Activated T-helper 17 cell treated with anti-CD3 and anti-CD28 coated beads, Interleukin-2, amount 50 U/mL, for 72 hours (primary cell): ENCODE measurements at places on chromosomes 2 and 18. TPM values are rescaled to one million over a fixed set of nuclear protein-coding genes. Genes with fewer than 3 reads are reported as not detected.

The RAB10 gene
- total RNA-seq: 107 TPM

The CCT4 gene
- 369 TPM for total RNA-seq

The UPP2 gene
- not detected for total RNA-seq

The SCN3A gene
- total RNA-seq: not detected

The LIPG gene
- total RNA-seq: not detected

The SCYGR4 gene
- not detected for total RNA-seq

The LCT gene
- 0.45 TPM for total RNA-seq

The SAG gene
- total RNA-seq: 0.04 TPM

The SNED1 gene
- 3.0 TPM for total RNA-seq

DNA sequence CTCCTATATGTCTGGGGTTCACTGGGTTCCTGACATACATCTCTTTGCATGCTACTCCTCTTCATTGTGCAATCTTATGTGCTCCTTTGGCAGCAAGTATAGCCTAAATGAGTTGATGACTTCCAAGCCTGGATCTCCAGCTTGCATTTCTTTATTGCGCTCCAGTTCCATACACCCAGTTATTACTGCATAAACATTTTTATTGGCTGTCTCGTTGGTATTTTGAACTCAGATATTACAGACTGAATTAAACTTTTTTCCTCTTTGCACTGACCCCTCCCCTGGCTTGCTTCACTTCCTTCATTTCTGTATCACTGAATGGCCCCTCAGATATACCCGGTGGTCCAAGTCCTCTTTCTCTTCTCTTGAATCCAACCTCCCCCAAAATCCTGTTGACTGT is 219.2 kb downstream of the MC4R start:
- no peak for ATAC-seq

GRCh38 chr2:83850071-83850725 is 608.9 kb downstream of the SUCLG1 start:
- ATAC-seq: no peak

DNA sequence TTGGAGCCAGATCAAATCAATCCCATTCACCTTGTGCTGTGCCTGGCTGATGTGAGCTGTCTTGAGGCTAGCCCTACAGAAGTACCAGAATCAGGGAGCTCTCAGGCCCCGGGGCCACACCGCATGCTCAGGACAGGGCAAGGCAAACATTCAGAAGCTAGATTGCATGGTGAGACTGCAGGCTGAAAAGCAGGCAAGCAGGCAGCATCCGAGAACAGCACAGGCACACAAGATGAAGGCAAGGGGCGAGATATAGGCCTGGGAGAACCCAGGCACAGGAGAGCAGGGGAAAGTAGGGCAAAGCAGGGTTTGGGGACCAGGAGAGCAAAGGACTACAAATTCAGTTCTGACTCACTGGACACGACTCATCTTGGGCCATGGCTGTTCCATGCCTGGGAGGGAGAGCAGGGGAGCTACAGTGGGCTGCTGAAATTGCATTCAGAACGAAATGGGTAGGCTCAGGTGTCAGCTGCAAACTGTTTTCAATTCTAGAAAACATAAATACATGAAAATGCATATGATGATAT is 59.6 kb downstream of the GALNT14 start:
- no peak for ATAC-seq

DNA sequence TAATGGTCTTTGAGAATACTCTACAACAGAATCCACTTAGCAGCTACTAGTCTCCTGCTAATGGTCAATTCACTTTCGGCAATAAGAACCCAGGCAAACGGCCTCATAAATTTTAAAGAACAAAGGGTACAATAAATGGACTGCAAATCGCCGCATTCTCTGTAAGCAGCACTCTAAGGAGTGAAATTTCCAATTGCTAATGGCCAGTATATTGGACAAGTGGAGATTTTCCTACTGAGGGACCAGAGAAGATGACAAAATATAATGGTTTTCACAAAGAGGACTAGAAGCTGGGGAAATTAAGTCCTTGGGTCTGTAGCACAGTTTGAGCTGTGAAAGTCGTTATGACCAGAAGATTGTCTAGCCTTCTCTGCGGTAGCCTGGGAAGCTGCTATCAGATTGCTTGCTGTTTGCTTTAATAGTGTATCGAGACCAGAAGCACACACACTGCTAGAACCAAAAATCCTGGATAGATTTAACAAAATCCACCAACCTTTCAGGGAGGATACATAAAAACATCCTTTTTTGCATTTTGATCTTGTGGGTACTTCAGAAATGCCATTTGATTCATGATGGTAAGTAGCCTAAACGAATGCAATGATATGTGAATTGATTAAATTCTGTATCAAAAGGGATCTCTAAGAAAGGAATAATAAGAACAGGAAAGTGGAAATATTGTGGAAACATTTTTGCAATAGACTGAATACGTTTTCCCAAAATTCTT is 53.6 kb upstream of the ATP8B1 start:
- ATAC-seq: no peak

GRCh38 chr2:48589170-48589767 is 28.4 kb upstream of the GTF2A1L start:
- ATAC-seq: no peak

DNA sequence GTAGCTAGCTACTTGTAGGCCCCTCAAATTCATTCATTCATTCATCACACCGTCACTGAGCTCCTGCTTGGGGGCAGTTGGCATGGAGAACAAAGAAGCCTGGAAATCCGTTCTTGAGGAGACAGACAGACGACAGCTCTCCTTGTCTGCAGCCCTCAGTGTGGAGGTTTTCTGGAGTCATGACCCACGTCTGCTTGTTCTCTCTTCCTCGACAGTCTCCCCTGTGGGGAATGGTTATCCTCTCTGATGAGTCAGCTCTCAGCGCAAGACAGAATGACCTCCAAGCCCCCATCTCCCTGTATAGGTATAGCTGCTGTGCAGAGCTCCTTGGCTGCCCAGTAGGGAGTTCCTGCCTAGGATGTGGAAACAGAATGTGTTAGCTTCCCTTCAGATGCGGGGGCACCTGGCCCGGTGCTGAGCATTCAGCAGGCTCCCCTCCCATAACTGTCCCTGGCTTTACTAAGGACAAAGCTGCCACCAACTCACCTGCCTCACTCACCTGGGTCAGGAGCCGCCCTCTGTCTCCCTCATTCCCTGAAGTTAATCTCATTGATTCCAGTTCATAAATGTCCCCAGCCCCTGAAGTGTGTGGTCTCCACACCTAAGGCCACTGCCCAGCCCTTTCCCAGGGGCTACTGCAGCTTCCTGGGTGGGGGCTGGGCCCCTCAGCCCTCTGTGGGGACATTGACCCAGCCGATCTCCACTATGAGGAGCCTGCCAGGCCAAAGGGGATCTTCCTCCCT is 124.7 kb downstream of the ACKR3 start:
- ATAC-seq: no peak

GRCh38 chr18:49155857-49156256 is 205.1 kb upstream of the SMAD7 start:
- ATAC-seq: no peak

DNA sequence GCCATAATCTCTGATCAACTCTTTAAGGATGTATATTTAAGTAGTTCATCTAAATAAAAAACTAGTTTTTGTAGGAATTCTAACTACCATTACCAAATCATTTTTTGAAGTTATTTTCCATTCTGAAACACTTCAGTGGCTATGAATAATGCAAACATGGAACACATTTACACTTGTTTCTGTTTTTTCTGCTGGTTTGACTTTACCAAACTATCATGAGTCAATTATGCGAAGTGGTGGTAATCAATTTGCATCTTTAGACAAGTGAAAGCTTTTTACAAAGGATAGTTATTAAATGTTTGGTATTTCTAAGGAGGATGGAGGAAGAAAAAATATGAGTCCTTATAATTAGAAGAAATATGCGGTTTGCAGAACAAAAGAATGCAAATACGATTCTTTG is 202.0 kb upstream of the MMADHC start:
- no peak for ATAC-seq

DNA sequence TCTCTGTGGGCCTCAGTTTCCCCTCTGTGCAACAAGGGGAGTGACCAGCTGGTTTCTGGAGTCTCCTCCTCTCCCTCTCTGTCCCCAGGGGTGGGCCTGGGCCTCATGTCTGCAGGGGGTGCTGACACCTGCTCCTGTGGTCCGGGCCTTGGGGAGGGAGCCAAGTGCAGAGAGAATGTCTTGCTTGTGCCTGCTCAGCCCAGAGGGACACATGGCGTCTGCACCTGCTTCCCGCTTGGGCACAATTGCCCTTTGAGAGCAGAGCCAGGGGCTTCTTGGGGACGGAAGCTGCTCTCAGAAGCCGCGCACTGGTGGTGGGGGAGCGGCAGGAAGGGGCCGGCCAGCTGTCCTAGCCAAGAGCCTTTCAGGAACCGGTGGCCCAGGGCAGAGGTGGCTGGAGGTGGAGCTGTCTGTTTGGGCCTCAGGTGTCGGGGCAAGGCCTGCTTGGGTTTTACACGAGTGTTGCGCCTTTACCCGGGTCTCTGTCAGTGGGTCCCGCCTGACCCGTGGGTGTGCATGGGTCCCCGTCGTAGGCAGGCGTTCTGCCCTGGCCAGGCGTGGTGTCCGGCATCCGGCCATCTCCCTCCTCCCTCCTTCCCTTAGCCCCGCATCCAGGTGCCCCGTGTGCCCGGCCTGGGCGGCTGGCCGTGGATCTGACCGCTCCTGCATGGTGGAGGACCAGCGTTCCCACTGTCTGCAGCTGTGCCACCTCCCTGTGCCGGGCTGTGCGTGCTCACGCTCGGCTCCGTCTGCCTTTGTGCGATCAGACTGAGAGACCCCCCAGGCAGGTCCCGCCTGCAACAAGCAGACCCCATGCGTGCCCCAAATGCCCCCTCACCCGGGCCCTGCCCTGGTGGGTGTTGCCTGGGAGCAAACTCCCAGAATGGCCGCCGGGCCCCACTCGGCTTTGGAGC is 4.0 kb downstream of the NEU4 start:
- ATAC-seq: no peak

- ATAC-seq: peak; percentile 68
Measured at GRCh38 chr2:85680707-85681371, 12.8 kb upstream of the SFTPB start.

DNA sequence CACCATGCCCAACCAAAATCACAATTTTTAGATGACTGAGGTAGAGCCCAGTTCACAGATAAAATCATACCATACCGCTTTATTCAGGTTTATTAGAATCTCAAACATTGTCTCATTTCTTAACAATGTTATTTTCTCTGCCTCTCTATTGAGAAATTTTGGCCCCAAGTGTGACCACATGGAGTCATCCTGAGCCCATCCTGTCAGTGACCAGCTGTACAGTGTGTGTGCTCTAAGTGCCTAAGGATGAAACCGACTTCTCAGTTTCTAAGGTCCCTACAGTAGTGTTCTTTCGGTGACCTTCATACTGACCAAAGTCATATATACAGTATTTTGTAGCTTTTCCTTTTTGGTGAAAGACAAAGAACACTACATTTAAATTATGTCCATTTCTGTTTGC is 123.7 kb upstream of the MSTN start:
- no peak for ATAC-seq

DNA sequence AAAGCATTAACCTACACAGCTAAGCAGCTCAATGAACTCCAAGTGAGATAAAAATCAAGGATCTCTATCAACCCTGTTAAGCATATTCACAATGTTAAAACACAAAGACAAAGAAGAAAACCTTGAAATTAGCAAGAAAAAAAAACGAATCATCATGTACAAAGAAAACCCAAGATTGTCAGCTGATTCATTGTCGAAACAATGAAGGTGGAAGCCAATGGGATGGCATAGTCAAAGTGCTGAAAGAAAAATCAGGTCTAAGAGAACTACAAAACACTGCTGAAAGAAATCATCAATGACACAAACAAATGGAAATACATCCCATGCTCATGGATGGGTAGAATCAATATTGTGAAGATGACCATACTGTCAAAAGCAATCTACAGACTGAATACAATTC is 32.5 kb downstream of the NMS start:
- no peak for ATAC-seq

DNA sequence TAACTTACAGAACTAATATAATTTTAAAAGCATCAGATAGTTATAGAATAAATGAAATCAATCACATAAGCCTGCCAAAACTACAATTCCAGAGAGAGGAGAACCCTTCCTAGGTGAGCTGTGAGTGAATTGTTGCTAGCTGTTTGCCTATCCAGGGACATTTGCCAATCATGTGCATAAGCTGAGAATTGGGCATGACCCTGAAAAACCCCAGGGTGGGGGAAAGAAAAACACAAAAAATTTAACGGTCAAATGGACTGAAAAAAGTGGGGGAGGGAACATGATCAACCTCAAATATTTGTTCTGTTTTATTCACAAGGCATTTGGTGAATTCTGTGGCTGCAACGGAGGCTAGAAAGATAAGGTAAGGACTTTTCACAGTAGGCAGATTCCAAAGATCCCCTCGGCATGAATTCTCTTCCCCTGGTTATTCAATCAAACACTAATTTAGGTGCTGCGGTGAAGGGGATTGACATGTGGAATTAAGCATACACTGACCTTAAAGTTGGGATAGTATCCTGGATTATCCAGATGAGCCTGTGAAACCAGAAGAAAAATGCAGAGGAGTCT is 203.9 kb upstream of the RGPD4 start:
- no peak for ATAC-seq

DNA sequence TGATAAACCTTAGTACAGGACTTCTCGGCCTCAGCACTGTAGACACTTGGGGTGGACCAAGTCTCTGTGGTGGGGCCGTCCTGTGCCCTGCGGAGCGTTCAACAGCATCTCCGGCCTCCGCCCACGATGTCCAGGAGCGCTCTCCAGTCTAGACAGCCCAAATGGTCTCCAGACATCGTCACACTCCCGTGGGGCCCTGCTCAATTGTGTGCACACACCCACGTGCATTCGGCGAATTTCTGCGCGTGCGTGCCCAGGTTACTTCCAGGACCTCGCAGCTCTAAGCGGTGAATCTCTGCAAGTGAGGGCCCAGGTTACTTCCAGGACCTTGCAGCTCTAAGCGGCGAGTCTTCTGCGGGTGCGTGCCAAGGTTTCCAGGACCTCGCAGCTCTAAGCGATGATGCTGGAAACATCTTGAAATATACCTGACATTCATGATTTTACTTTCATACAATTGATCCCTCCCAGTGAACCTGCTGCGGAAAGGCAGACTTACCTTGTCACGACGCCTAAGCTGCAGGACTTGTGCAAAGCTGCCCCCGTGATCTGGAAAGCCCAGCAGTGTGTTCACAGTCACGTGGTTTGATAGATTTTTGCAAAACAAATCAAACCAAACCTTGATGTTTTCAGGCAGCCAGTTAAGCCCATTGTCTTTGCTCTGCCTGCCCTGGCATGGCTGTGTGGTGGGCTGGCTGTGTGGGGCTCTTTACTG is 16.1 kb upstream of the OTOS start:
- ATAC-seq: no peak

GRCh38 chr2:42770288-42771131 is 6.6 kb upstream of the OXER1 start:
- peak; percentile 23 for ATAC-seq

DNA sequence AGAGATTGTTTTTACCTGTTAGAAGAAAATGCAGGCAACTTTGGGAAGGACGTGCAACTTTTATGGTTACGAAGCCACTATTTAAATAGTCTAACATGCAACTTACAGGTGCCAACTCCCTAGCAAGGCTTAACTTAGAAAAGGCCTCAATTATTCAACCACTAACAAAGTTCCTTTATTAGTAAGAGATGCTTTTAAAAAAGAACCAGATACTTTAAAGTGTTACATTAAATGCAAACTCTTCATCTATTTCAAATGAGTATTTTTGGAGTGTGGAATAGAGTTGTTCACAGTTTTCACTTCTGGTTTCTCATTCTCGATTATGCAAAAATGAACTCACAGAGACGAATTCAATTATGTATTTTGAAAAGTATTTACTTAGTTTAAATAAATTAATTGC is 51.7 kb downstream of the PELI1 start:
- ATAC-seq: no peak
